T-helper 22 cell (primary cell): ENCODE measurements at places on chromosomes 7 and 10.

- DNase-seq: no peak
Observed at GRCh38 chr10:118922972-118923371, 106.5 kb upstream of the NANOS1 start.

DNA sequence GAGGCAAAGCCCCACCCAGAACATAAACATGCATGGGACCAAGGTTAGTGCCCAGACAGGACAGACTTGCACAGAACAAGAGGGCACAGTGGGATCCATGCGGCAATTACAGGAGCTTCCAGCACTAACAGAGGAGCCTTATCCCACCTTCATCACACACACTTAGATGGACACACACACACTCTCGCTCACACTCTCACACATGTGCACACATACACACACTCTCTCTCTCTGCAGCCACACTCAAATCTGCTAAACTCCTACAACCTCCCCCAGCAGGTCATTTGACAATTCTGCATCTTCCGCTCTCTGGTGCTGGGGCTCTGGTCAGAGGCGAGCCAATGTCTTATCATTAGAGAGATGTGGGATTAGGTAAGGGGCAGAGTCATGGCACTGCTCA is 120.5 kb downstream of the UBE2H start:
- no peak for DNase-seq

GRCh38 chr10:83978681-83979383 is 160.5 kb upstream of the GHITM start:
- DNase-seq: no peak

GRCh38 chr10:113494761-113495160 is 58.1 kb upstream of the HABP2 start:
- DNase-seq: no peak

GRCh38 chr7:131164025-131164925 is 163.4 kb upstream of the MKLN1 start:
- no peak for DNase-seq

- no peak for DNase-seq
Observed at GRCh38 chr7:2893411-2893861, 49.3 kb upstream of the GNA12 start.

DNA sequence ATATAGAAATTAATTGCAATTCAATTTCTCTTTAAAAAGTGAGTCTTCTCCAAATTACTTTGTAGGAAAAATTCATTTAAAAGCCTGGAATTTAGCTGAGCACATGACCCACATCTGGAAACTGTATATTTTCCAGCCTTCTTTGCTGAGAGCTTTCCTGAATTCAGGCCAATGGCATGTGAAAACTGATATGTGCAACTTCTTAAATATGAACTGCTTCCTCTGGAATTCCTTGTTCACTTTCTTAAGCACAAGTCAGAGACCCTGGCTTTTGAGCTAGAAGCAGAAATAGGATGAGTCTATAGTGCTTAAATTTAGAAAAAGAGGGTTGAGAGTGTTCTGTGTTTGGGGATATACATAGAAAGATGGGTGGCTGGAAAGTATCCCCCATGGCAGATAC is 365.1 kb upstream of the MTPN start:
- no peak for DNase-seq
